ENCODE measurements at places on chromosomes 2 and 18. TPM values are rescaled to one million over a fixed set of nuclear protein-coding genes. Genes with fewer than 3 reads are reported as not detected.

- no peak overlapping the region for H3K27ac ChIP-seq
- no peak for DNase-seq
- no peaks in the 10 kb centered on the region for H3K4me1 ChIP-seq
- H3K4me3 ChIP-seq = no peak overlapping the region
These were observed 810.7 kb downstream of the LRRTM4 start for GRCh38 chr2:76711490-76711889.

The CNGA3 gene
- total RNA-seq = not detected

- no peak for DNase-seq
- H3K4me3 ChIP-seq = no peak overlapping the region
- H3K4me1 ChIP-seq = no peaks in the 10 kb centered on the region
- H3K27ac ChIP-seq = no peak overlapping the region
- H3K27me3 ChIP-seq = no peaks in the 10 kb centered on the region
These were observed 458.7 kb upstream of the CNTNAP5 start for GRCh38 chr2:123566291-123566946.

The FBXO48 gene
- 1.8 TPM for total RNA-seq

The ZBTB14 gene
- total RNA-seq = 10.9 TPM

GRCh38 chr2:10972683-10973433, 61.1 kb downstream of the KCNF1 start:
- H3K36me3 ChIP-seq = no peaks in the 10 kb centered on the region
- H3K4me3 ChIP-seq = no peak overlapping the region
- H3K27me3 ChIP-seq = peaks cover 16% of the 10 kb centered on the region
- DNase-seq = no peak
- 0 out of 2 replicates have a peak, but pooled peaks cover 2% of the 10 kb centered on the region for H3K4me1 ChIP-seq

GRCh38 chr2:118351796-118352195, 263.5 kb downstream of the INSIG2 start:
- no peaks in the 10 kb centered on the region for H3K27me3 ChIP-seq
- no peaks in the 10 kb centered on the region for H3K4me1 ChIP-seq
- no peak for DNase-seq
- H3K27ac ChIP-seq = no peak overlapping the region

- peak; percentile 17 for DNase-seq
- H3K4me3 ChIP-seq = peak overlapping the region; percentile 64
- H3K27me3 ChIP-seq = no peaks in the 10 kb centered on the region
- no peak overlapping the region for H3K27ac ChIP-seq
- H3K4me1 ChIP-seq = peaks cover 5% of the 10 kb centered on the region
These were observed 250 bp upstream of the CHST10 start for GRCh38 chr2:100417711-100418124.

The DOCK10 gene
- 12.3 TPM for total RNA-seq

DNA sequence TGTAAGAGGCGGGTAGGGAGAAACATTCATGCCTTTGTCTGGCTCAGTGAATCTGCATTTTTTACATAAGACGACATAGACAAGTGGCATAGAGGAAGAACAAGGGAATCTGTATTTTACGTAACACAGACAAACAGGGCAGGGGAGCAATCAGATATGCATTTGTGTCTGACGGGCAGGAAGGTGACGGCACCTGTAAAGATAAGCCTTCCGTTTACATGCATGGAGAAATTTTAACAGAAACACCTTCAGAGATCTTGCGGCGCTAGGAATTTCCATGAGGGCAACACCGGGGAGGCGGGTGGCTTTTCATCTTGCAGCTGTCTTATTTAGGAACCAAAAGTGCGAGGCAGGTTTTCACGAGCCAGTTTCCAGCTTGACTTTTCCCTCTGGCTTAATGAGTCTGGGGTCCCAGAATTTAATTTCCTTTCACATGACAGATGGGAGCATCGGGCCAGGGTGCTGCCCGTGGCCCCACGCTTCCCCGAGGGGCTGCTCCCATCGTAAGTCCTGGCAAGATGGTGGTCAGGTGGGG, 42.6 kb downstream of the RTP5 start:
- H3K36me3 ChIP-seq = no peaks in the 10 kb centered on the region
- no peak overlapping the region for H3K27ac ChIP-seq
- no peaks in the 10 kb centered on the region for H3K27me3 ChIP-seq
- DNase-seq = no peak

DNA sequence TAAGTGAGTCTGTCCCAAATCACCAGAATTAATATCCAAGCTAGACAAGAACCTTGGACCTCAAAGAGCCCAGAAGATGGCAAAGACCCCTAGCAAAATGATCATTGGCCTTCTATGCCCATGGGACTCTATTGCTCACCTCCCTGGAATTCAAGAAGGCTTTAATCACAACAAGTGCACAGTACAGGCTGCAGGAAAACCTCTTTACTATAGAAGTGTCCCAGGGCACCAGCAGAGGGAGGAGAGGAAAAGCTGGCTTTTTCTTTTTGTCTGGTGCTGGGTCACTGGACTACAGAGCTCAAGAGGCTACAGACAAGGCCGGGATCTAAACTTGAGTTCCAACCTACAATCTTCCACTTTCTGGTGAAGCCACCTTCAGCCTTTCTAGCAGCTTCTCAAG, 88.3 kb upstream of the PPP1CB start:
- peak overlapping the region; percentile 74 for H3K27ac ChIP-seq
- no peaks in the 10 kb centered on the region for H3K27me3 ChIP-seq
- H3K36me3 ChIP-seq = no peaks in the 10 kb centered on the region
- no peak overlapping the region for H3K4me3 ChIP-seq
- DNase-seq = peak; percentile 44

DNA sequence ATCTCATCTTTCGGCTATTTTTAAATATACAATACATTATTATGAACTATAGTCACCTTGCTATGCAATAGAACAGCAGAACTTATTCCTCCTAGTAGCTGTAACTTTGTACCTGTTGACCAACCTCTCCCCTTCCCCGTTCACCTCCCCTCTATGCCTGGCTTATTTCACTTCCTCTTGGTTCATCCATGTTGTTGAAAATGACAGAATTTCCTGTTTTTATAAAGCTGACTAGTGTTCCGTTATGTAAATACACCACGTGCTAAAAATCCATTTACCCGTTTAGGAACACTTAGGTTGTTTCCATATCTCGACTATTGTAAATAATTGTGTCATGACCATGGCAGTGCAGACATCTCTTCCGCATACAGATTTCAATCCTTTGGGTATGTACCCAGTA, 10.3 kb downstream of the ALPI start:
- H3K27me3 ChIP-seq = no peaks in the 10 kb centered on the region
- H3K4me3 ChIP-seq = no peak overlapping the region
- H3K27ac ChIP-seq = no peak overlapping the region
- no peaks in the 10 kb centered on the region for H3K36me3 ChIP-seq
- DNase-seq = no peak

GRCh38 chr18:31229829-31230228, 67.2 kb upstream of the DSC1 start:
- no peak overlapping the region for H3K4me3 ChIP-seq
- H3K4me1 ChIP-seq = no peaks in the 10 kb centered on the region
- H3K36me3 ChIP-seq = no peaks in the 10 kb centered on the region
- H3K27me3 ChIP-seq = no peaks in the 10 kb centered on the region
- H3K27ac ChIP-seq = no peak overlapping the region

DNA sequence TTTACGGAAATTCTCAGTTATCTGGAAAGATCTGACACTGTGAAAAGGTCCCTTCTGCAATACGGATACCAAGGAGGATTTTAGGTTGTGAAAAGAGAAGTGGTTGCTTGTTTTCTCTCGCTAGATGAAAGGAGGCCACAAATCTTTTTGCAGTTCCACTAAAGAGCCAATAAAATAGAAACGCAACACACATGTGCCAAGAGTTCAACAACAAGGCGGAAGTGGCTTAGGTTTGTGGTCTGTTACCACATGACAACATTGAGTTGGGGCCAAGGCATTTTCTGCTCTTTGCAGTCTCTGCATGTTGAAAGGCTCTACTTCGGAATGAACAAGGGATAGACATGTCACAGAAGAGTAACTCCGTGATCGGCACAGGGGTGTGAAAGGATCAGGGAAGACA, 115.7 kb upstream of the OSR1 start:
- H3K36me3 ChIP-seq = no peaks in the 10 kb centered on the region
- H3K4me3 ChIP-seq = no peak overlapping the region
- H3K27me3 ChIP-seq = peaks cover 6% of the 10 kb centered on the region
- peak; percentile 44 for DNase-seq
- no peaks in the 10 kb centered on the region for H3K4me1 ChIP-seq

DNA sequence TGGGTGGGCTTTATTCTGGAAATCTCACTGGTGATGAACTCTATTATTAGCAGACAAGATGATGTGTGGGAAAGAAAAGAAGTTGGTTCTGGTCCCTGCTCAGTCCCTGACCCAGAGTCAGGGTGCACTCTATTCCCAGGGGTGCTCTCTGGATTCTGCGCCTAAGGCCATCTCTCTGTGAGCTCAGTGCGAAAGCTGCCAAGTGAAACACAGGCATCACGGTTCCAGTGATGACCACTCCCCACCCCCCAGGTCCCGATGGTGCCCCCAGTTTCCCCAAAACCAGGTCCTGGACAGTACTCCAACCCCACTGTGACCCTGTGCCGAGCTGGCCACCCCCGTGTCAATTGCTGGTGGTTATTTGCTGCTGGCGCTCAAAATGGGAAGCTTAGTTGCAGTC, 30.1 kb downstream of the RHOB start:
- H3K36me3 ChIP-seq = no peaks in the 10 kb centered on the region
- no peak overlapping the region for H3K27ac ChIP-seq
- DNase-seq = no peak
- H3K4me1 ChIP-seq = no peaks in the 10 kb centered on the region
- H3K27me3 ChIP-seq = no peaks in the 10 kb centered on the region

The POLR1B gene
- total RNA-seq = 30.3 TPM

The NYAP2 gene
- 0.69 TPM for total RNA-seq

DNA sequence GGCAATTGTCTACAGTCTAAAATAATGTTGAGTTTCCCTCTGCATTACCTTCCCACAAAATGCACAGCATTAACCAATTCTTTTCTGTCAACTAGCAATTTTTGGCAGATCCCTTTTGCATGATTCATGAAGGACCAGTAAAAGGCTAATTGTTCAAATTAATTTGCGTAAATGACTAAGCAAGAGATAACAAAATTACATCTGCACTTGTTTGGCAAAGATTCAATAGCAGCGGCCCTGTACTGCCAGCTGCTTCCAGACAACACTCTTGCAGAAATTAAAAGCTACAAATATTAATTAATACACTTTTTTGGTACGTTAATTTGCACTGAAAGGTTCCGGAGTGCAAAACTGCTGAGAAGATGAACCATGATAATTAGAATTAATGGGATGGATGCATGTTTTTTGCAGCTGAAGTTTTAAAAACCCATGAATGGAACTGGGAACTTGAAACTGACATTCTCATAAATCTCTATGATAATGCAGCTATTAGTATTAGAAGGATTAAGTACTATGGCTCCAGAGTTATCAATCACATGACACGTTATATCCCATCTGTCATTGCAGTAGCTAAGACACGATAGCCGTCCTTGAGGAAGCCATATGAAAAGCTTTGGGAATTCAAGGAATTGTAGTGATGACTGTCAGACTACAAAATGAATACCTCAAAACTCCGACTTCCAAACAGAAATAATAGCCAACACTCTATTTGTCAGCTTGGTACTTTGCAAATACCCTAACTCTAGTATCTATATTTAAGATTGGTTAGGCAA, 1268.3 kb upstream of the ACVR2A start:
- no peak overlapping the region for H3K27ac ChIP-seq
- no peaks in the 10 kb centered on the region for H3K27me3 ChIP-seq
- peak; percentile 8 for DNase-seq
- H3K4me1 ChIP-seq = peaks cover 28% of the 10 kb centered on the region

GRCh38 chr2:168592181-168592831, 136.2 kb downstream of the CERS6 start:
- H3K36me3 ChIP-seq = no peaks in the 10 kb centered on the region
- no peak overlapping the region for H3K27ac ChIP-seq
- no peaks in the 10 kb centered on the region for H3K27me3 ChIP-seq

DNA sequence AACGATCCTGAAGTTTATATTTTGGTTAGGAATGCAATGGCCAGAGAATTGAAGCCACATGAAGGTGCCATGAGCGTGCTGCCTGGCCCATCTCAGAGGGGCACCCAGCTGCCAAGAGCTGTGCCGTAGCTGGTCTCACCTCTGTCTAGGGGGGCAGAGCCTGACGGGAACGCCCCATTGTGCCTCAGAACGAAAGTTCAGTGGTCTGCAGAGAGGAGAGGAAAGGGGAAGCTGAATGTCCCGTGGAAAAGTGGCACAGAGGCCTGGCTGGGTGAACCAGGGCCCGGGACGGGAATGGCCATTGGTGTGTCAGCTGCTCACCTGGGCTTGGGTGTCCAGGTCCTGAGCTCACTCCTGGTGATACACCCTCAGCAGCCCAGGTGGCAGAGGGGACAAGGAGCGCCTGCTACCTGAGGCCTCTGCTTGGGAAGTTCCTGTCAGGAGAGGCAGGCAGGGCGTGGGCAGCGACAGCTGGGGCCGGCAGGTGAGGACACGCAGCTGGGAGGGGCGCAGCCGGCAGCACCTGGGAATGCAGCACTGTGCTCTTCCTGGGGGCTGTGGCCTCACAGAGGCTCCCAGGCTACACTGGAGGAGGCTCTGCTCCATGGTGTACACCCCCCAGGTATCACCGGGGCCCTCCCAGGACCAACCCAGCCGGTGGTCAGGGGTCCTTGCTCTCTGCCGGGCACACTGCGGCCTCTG, 67.3 kb downstream of the PARD6G start:
- no peak overlapping the region for H3K27ac ChIP-seq
- H3K4me1 ChIP-seq = no peaks in the 10 kb centered on the region
- no peaks in the 10 kb centered on the region for H3K36me3 ChIP-seq

The SPATA3 gene
- total RNA-seq = not detected

DNA sequence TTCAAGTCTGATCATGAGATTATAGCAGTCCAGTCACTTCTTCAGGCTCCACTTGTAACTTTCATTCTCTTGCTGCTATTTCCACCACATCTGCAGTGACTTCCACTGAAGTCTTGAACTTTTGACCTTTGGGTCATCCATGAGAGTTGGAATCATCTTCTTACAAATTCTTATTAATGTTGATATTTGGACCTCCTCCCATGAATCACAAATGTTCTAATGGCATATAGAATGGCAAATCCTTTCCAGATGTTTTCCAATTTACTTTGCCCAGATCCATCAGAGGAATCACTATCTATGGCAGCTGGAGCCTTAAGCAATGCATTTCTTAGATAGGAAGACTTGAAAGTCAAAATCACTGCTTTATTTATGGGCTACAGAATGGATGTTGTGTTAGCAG, 159.4 kb downstream of the LTBP1 start:
- peaks cover 12% of the 10 kb centered on the region for H3K4me1 ChIP-seq
- no peak overlapping the region for H3K27ac ChIP-seq
- no peak for DNase-seq

GRCh38 chr18:48940854-48941611, 9.7 kb downstream of the SMAD7 start:
- peaks cover 32% of the 10 kb centered on the region for H3K4me1 ChIP-seq
- H3K27me3 ChIP-seq = no peaks in the 10 kb centered on the region
- no peak for DNase-seq
- no peaks in the 10 kb centered on the region for H3K36me3 ChIP-seq

GRCh38 chr2:208122248-208122647, 2.1 kb downstream of the CRYGD start:
- no peak overlapping the region for H3K27ac ChIP-seq
- no peaks in the 10 kb centered on the region for H3K27me3 ChIP-seq
- no peak overlapping the region for H3K4me3 ChIP-seq

Measured in SJCRH30 (cell line).